ENCODE measurements at places on chromosomes 1 and 21.

- DNase-seq, result no peak
These were observed 115.3 kb downstream of the RUNX1 start for GRCh38 chr21:34933609-34934335.

GRCh38 chr1:166811691-166812090, 27.6 kb upstream of the POGK start:
- no peak for DNase-seq

GRCh38 chr1:29777522-29777921, 541.2 kb downstream of the PTPRU start:
- DNase-seq, result no peak

DNA sequence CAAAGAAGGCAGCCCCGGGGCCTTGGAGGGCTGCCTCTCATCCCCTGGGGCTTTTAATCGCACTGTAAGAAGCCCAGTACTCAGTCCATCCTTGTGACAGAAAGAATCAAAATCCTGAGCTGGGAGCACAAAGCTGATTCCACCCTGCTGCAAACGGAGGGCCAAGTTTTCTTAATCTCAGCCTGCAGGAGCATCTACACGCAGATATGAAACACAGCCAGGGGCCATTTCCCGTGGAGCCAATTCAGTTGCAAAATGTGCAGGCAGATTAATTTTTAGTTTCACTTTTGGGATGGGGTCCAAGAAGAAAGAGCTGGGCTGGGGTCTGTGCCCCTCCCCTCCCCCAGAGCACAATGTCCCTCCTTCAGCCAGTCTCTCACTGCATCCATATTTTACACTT, 4.4 kb downstream of the LYPD8 start:
- no peak for DNase-seq

DNA sequence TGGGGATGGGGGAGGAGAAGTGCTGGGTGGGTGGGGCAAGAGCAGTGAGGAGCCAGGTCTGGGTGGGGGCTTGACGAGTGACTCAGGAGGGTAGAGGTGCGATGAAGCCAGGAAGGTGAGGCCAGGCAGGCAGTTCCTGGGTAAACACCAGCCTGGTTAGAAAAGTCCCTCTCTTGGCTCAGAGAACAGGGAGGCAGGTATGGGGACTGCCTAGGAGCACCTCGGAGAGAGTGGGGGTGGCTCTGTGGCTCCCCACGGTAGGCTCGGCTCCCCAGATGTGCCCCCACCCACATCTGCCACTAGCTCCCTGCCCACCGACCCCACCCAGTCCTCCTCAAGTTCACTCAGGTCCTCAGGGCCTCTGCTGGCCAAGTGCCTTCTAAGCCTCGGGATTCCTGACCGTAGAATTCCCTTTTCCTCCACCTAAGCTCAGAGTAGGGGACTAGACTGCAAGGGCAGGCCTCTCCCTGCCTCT, 1.2 kb downstream of the HSPG2 start:
- DNase-seq, result no peak

GRCh38 chr1:89873770-89874169, 52.9 kb downstream of the LRRC8D start:
- no peak for DNase-seq

- DNase-seq, result no peak
These were observed 10.7 kb downstream of the RAB42 start for GRCh38 chr1:28602536-28603439.

DNA sequence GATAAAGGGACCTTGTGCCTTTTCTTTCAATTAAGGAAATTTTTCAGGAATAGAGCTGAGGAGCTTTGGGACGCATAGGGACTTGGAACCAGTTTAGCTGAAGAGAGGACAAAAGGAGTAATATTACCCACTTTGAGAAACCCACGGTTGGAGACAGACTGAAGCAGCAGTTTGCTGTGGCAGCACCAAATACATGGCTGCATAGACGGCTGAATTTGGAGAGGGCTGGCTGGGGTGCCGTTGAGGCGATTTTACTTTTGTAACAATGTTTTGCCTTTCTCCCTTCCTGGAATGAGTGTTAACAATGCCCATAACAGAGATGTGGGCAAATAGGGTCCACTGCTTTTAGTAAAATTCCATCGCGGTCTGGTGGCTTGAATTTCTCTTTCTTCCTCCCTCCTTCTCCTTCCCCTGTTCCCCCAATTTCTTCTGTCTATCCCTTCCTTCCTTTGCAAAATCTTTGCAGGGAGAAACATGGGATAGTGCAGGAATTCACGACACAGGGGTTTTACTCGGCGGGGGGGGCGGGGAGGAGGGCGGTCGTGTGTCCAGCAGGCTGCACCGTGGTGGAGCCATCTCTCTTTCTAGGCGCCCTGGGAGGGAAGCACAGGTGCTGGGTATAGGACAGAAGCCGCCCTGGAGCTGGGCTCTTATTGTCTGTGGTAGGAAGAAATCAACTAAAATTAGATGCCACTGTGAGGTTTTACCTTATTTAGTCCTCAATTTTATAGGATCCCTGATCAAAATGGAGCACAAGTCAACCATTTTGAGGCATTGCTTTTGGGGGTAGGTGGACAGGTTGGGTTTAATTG, 6.8 kb downstream of the LHX4 start:
- no peak for DNase-seq

DNA sequence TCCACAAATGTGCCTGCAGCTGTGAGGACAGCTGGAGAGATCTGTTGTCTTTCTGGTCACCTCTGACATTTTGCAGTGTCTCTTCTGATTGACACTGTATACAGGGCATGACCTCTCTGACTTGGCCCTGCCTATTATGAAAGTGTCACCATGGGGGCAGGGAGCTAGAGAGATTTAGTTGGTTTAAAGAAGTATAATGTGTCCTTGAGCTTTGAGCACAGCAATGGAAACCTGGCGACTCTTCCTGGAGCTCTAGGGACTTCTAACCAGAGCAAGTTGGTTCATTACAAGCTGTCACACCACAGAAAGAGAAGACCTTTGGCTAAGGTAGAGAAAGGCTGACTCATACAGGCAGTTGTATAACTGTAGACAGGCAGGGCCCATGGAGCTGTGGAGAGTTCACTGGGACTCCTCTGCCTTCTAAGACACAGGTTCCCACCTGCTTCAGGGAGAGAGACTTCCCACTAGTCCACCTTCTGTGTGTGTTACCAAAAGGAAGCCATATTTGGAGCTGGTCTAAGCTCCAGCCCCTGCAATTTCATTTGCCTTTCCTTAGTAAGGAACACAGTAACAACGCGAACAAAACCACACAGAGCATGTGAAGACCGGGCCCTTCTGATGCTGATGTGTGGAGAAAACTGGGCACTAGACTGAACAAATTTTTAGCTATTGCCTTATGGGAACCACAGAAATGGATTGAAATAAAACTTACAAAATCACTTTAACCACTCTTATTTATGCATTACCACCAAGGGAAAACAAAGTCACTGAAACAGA, 90.5 kb upstream of the ADAR start:
- DNase-seq, result no peak

DNA sequence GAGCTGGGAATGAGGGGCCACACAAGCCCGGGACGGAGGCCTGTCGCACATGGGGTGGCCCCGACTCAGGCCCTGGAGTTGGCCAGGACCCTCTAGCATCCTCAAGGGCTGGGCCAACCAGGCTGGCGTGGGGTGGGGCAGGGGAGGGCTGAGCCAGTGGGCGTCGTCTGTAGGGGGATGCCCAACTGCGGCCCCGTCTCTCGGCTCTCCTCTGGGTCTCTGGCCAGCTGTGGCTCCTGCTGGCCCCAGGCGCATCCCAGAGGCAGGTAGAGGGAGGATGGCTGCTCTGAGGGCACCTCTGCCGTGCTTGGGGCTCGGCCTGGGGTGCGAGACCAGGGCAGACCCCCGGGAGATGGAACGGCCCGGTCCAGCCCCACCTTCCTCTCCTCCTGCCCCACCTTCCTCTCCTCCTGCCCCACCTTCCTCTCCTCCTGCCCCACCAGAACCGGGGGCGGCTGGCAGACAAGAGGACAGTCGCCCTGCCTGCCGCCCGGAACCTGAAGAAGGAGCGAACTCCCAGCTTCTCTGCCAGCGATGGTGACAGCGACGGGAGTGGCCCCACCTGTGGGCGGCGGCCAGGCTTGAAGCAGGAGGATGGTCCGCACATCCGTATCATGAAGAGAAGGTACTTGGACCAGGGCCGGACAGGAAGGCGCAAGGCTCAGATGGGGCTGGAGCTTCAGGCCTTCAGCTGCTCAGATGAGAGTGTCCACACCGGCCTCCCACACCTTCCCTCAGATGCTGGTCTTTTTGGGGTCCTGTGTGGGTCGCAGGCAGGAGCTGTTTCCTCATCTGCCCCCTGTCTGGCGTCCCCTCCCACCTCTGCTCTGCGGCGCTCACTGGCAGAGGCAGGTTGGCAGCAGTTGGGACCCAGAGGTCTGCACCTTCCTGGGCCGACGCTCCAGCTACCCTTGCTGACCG, 6.2 kb downstream of the SAMD11 start:
- no peak for DNase-seq

DNA sequence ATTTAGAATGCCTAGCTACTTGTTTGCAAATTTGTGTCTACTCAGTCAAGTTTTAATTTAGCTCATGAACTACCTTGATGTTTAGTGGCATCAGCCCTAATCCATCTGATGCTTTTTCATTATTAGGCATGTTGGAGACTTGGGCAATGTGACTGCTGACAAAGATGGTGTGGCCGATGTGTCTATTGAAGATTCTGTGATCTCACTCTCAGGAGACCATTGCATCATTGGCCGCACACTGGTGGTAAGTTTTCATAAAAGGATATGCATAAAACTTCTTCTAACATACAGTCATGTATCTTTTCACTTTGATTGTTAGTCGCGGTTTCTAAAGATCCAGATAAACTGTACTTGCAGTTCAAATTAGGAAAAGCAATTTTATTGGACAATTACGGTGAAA, 7.6 kb downstream of the SOD1 start:
- no peak for DNase-seq

DNA sequence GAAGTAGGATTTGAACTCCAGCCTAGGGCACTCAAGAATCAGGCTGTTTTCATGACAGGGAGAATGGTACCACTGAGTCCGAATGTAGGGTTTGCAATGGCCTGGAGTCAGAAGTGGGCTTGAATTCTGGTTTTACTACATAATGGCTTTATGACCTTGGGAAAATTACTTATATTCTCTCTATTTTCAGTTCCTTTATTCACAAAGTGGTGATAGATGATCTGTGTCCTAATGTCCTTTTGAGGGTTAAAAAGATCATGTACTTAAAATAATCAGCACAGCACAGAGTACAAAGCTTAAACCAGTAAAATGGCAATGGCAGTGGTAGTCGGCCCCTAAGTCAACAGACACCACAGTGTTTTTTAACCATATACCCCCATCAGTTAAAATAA, 63.7 kb upstream of the HOOK1 start:
- no peak for DNase-seq

GRCh38 chr1:35371506-35371905, 103.0 kb downstream of the ZMYM4 start:
- no peak for DNase-seq

GRCh38 chr1:94579876-94580294, 38.3 kb upstream of the F3 start:
- DNase-seq, result no peak

GRCh38 chr1:56180520-56181190, 398.7 kb downstream of the PLPP3 start:
- no peak for DNase-seq

DNA sequence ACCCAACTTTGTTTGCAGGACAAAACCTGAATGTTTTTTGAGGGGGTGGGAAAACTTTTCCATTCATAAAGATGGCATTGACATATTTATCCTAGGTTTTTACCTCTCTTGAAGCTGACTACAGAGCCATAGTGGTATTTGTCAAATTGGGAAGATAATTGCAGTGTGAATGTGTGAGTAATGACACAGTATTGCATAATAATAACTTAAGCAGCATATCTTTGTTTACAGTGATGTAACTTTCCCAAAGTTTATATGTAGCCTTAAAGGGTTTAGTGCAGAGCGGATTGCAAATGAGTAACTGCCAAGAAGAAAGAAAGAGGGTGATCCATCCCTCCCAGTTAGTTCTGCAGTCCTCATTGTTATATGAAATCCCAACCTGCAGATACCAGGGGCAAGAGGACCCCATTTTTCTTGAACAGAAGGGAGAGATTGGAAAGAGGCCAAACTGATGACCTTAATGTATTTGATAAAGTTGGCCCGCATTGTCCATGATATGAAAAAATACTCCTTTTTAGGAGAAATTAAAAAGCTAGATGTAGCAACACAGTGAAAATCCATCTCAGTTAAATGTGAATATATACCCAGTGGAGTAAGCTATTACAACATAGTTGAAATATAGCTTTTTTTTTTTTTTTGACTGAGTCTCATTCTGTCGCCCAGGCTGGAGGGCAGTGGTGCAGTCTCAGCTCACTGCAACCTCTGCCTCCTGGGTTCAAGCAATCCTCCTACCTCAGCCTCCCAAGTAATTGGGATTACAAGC, 23.7 kb upstream of the NFIA start:
- no peak for DNase-seq

GRCh38 chr1:9850442-9851162, 26.8 kb upstream of the CLSTN1 start:
- no peak for DNase-seq

GRCh38 chr1:186858923-186859322, 30.2 kb downstream of the PLA2G4A start:
- no peak for DNase-seq

GRCh38 chr1:1116701-1117468, 996 bp upstream of the C1orf159 start:
- no peak for DNase-seq

DNA sequence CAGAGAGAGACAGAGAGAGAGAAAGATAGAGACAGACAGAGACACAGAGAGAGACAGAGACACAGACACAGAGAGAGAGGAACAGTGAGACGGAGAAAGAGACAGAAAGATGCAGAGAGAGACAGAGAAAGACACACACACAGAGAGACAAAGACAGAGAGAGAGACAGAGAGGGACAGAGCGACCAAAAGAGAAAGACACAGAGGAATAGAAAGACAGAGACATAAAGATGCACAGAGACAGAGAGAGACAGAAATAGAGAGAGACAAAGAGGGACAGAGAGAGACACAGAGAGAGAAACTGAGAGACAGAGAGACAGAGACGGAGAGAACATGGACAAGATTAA, 16.5 kb downstream of the WNT3A start:
- no peak for DNase-seq

- no peak for DNase-seq
These were observed 8.2 kb downstream of the P3H1 start for GRCh38 chr1:42758641-42759040.

DNA sequence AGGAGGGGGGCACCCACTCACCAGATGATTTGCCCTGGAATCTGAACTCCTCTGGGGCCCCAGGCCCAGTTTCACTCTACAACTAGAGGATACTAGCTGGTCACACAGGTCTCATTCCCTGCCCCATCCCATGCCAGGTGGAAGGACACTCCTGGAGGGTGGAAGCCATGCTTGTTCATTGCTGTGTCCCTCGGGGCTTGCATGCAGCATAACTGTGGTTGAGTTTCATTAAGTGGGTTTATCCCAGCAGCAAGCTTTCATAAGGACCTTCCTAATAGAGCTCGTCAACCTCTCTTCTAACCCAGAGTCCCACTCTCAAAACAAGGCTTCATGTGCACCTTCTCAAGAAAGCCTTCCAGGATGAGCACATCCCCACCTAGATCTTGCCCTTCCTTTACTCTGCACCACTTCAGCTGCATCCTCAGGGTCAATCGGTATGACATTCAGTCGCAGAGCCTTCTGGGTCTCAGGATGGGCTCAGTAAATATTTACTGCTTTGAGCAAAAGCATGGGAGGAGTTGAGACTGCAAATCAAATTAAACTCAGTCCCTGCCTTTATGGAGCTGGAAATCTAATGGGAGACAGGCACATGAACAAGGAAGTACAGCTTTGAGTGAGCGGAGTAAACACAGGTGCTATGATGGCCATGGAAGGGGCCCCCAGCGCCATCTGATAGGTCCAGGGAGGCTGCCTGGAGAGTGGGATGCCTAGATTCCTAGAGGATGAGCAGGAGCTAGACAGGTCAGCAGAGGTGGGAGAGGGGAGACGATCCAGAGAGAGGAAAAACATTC, 32.3 kb downstream of the LAMB3 start:
- DNase-seq, result no peak
